Immature natural killer cell (primary cell): ENCODE measurements at places on chromosomes 1 and 21. TPM values are rescaled to one million over a fixed set of nuclear protein-coding genes. Genes with fewer than 3 reads are reported as not detected.

- no peak overlapping the region for H3K27ac ChIP-seq
- H3K4me1 ChIP-seq, result peaks cover 12% of the 10 kb centered on the region
- DNase-seq, result peak; percentile 67
- H3K4me3 ChIP-seq, result peak overlapping the region; percentile 58
Measured at GRCh38 chr1:10867138-10867721, 70.8 kb upstream of the CASZ1 start.

DNA sequence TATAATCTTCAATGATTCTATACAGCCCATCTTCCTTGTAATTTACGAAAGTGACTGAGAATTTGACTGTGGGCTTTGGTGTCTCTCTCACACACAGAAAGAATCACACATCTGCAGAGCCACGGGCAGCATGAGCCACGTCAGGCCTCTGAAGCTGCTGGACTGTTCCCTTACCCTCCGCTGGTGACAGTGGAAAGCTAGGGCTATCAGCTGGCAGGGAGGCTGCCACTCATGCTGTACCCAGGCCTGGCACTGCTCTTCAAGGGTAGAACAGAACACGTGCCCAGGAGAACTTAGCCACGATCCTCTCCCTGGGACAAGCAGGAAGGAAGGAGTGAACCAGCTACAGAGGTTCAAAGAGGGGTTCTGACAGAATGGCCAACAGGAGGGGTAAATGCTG is 90.7 kb downstream of the JAK1 start:
- peaks cover 8% of the 10 kb centered on the region for H3K27me3 ChIP-seq
- DNase-seq, result no peak
- peak overlapping the region; percentile 74 for H3K4me3 ChIP-seq
- peaks cover 95% of the 10 kb centered on the region for H3K4me1 ChIP-seq
- peaks cover 58% of the 10 kb centered on the region for H3K36me3 ChIP-seq
- peak overlapping the region; percentile 95 for H3K27ac ChIP-seq

GRCh38 chr1:214338212-214338611 is 57.3 kb downstream of the SMYD2 start:
- H3K4me3 ChIP-seq, result no peak overlapping the region
- no peak for DNase-seq
- H3K27me3 ChIP-seq, result no peaks in the 10 kb centered on the region
- H3K4me1 ChIP-seq, result no peaks in the 10 kb centered on the region

DNA sequence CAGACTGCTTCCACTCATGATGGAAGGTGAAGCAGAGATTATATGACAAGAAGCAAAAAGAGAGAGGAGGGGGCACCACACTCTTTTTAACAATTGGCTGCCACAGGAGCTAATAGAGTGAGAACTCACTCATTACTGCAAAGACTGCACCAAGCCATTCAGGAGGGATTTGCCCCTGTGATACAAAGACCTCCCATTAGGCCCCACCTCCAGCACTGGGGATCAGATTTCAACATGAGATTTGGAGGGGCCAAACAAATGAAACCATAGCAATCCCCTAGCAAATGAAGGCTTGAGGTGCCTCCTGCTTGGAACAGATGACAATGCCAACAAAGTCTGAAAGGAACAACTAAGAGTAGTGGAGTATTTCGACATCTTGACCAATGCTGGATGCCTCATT is 122.5 kb upstream of the COA6 start:
- peaks cover 16% of the 10 kb centered on the region for H3K4me1 ChIP-seq
- peaks cover 2% of the 10 kb centered on the region for H3K36me3 ChIP-seq
- H3K4me3 ChIP-seq, result no peak overlapping the region
- no peak overlapping the region for H3K27ac ChIP-seq
- peaks cover 14% of the 10 kb centered on the region for H3K27me3 ChIP-seq

BMP8B gene
- polyA plus RNA-seq, result 0.09 TPM

- peaks cover 12% of the 10 kb centered on the region for H3K4me1 ChIP-seq
- peaks cover 32% of the 10 kb centered on the region for H3K27me3 ChIP-seq
- H3K27ac ChIP-seq, result no peak overlapping the region
- no peak for DNase-seq
- no peaks in the 10 kb centered on the region for H3K36me3 ChIP-seq
Measured at GRCh38 chr1:146016891-146017290, 4.6 kb downstream of the HJV start.

RNPEP gene
- 61.6 TPM for polyA plus RNA-seq

DNA sequence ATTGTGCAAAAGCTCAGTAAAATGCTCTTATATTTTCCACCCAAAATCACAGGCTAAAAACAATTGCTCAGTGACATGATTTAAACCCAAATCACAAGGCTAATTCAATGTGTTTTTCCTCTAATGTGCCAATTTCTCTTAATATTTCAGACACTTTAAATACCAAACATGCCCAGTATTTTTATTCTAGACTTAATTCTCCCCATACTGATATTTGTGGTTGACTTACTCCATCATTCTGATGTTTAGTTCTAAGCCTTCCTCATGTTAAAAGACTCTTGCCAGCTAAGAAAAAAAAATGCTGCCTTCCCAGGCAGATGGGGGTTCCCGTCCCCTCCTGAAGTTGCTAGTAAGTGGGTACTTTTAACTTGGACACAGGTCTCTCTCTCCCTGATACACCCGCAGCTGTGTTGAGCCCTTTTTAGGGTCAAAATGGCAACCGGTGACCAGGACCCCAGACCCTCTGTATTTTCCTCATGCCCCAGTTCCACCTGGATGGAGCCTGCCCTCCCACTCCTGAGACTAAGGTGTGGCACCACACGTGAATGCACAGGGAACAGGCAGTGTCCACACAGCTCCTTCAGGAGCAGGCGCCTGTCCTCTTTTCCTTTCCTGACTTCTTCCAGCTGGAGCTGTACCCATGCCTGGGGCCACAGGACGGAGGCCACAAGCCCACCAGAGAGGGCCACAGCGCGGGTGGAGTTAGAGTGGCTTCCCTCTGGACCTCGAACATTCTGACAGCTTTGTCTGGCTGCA is 118.9 kb downstream of the RIPK4 start:
- no peak overlapping the region for H3K27ac ChIP-seq
- no peaks in the 10 kb centered on the region for H3K27me3 ChIP-seq
- no peak overlapping the region for H3K4me3 ChIP-seq
- H3K4me1 ChIP-seq, result no peaks in the 10 kb centered on the region
- H3K36me3 ChIP-seq, result no peaks in the 10 kb centered on the region
- DNase-seq, result no peak

POU2F1 gene
- polyA plus RNA-seq, result 0.70 TPM

DNA sequence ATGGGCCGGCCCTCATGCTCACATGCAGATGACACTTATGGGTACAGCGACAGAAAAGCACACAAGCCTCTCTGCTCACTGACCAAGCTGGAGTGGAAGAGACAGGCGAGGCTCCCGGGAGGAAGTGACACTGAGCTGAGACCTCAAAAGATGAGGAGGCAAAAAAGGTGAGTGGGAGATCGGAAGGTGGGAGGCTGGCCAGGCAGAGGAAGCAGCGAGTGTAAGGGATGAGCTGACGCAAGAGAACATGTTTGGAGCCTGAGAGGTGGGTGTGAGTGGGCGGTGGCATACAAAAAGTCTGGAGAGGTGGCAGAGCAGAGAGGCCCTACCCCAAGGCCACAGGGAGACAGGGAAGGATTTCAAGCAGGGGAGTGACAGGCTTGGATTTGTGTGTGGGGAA is 18.2 kb upstream of the CDCP2 start:
- no peaks in the 10 kb centered on the region for H3K27me3 ChIP-seq
- no peaks in the 10 kb centered on the region for H3K4me1 ChIP-seq
- no peak overlapping the region for H3K27ac ChIP-seq
- no peak overlapping the region for H3K4me3 ChIP-seq
- peaks cover 3% of the 10 kb centered on the region for H3K36me3 ChIP-seq

DNA sequence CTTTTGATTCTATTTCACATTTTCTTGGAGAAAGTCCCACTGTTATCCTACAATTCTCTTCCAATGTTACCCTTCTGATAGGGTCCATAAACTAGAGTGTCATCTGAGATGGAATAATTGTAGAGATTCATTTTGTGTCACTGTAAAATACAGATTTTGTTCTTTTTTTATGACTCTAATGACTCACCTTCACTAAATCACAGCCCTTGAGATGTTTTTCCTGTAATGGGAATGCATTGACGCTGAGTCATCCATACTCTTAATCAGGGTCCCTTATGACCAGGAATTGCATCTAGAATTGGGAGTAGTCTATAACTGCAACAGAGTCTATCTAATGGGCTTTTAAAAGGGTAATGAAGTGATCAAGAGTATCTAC is 315.5 kb downstream of the TGFB2 start:
- H3K4me3 ChIP-seq, result no peak overlapping the region
- H3K36me3 ChIP-seq, result no peaks in the 10 kb centered on the region
- no peaks in the 10 kb centered on the region for H3K27me3 ChIP-seq
- H3K4me1 ChIP-seq, result no peaks in the 10 kb centered on the region

GBP7 gene
- not detected for polyA plus RNA-seq

LCE2C gene
- polyA plus RNA-seq, result not detected

GRCh38 chr1:224219612-224220059 is 36.6 kb downstream of the DEGS1 start:
- no peak overlapping the region for H3K4me3 ChIP-seq
- no peaks in the 10 kb centered on the region for H3K36me3 ChIP-seq
- DNase-seq, result no peak
- no peaks in the 10 kb centered on the region for H3K4me1 ChIP-seq

- no peak overlapping the region for H3K27ac ChIP-seq
- H3K4me1 ChIP-seq, result no peaks in the 10 kb centered on the region
- peaks cover 20% of the 10 kb centered on the region for H3K27me3 ChIP-seq
- no peaks in the 10 kb centered on the region for H3K36me3 ChIP-seq
- peak overlapping the region; percentile 68 for H3K4me3 ChIP-seq
- DNase-seq, result no peak
Measured at GRCh38 chr1:14924455-14925331, 228.9 kb upstream of the TMEM51 start.
